ENCODE measurements at places on chromosomes 7 and 10.

GRCh38 chr7:65251851-65252620 is 121.6 kb upstream of the ZNF92 start:
- DNase-seq: peak; percentile 90

DNA sequence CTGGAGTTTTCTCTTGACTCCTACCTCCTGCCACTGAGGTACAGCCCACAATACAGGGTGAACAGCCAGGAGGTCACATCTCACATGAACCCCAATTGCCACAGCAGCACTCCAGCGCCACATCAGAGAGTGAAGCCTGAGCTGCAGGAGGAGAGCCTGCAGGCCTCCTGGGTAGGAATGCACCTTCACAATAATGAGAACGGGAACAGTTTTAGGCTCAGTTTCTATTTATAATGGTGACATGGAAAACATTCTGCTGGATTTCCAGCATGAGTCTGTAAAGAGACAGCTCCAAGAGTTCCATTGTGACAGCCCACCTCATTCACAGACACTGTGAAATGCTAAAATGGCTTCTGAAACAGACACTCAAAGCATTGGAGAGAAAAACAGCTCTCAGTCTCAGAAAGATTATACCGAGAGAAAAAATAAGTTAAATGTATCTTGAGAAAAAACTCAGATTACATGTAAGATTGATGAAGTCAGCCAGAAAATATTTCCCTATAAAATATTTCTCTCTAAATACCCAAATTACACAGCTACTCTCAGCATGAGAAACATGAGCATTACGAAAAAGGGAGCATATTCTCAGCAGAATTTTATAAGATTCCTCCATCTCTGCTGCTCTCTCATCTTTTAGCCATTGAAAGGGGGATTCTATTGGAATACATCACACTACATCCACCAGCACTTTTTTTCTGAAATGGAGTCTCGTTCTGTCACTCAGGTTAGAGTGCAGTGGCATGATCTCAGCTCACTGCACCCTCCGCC is 11.3 kb downstream of the ZNF680 start:
- no peak for DNase-seq

DNA sequence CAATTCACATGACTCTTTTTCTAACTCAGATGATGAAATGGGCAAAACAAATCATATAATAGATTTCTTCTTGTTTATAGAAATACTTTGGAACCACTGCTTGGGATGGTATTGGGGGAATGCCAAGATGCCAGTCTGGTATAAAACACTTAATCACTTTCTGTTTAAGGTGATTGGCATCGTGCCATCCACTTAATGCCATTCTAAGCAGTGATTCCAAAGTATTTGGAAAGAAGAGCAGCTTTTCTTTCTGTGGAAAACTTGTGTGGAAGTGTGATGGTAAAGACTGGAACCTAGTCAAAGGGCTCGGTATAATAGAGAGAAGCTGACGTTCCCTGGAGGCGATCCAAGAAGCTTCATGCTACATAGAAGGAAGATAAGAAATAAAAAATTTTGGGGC is 120.6 kb downstream of the TMEM26 start:
- DNase-seq: no peak

GRCh38 chr7:139396323-139396951 is 36.7 kb downstream of the LUC7L2 start:
- no peak for DNase-seq

DNA sequence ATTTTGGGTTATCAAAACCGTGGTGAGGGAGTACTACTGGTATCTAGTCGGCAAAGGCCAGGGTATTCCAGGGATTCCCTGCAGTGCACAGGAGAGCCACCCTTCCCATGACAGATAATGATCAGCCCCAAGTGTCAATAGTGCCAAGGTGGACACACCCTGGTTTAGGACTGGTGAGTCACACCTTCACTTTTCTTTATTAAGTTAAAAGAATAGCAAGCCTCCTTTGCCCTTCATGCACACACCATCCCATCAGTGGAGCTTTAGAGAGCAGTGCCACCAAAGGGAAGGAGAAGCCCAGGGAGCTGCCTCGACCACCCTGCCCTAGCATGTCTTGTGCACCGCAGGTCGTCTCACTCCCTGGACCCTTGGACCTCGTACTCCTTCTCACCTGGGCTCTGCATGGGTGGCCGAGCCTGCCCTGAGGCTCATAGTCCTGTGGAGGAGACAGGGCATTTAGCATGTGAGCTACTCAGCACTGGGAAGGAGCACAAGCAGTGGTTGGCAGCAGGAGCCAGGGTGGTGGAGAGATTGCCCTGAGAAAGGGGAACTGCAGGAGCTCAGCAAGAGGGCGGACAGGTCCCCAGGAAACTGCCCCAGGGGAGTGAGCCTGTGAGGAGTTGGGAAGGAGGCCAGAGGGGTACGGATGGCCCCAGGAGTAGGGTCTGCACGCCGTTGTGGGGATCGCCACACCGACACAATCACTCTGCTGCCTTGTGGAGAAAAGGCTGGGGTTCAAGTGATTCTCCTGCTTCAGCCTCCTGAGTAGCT is 17.4 kb downstream of the UBE2D4 start:
- DNase-seq: no peak

GRCh38 chr7:12984117-12984516 is 296.7 kb downstream of the ARL4A start:
- DNase-seq: no peak

GRCh38 chr10:110870823-110871297 is 868 bp upstream of the PDCD4 start:
- no peak for DNase-seq

GRCh38 chr10:84087202-84087601 is 52.1 kb upstream of the GHITM start:
- DNase-seq: no peak

GRCh38 chr7:40643664-40644063 is 508.9 kb downstream of the SUGCT start:
- no peak for DNase-seq

DNA sequence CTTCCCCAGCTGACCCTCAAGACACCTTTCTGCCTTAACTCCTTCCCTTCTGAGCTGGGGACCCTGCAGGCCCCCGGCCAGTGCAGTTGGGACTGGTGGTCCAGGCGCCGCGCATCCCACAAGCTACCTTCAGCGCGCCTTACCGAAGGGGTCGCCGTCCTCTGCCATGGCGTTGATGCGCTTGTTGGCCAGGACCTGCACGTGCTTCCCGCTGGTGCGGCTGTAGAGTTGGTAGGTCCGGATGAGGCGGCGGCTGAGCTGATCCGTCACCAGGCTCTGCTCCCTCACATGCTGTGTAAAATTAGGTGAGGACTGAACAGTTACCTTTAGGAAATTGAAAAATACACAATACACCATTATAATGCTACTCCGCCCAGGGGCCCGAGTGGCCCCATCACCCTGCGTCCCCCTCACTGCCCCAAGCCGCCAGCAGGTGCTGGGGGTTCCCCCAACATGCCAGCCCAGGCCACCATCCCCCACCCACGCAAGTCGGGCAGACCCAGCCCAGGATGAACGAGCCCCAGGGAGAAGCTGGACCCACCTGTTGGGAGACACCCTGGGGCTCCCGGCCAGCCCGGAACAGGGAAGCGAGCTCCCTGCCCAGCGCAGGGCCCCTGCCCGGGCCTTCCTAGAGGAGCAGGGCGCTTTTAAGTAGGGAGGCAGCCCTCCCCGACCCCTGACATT is 1.2 kb downstream of the FGF8 start:
- no peak for DNase-seq

DNA sequence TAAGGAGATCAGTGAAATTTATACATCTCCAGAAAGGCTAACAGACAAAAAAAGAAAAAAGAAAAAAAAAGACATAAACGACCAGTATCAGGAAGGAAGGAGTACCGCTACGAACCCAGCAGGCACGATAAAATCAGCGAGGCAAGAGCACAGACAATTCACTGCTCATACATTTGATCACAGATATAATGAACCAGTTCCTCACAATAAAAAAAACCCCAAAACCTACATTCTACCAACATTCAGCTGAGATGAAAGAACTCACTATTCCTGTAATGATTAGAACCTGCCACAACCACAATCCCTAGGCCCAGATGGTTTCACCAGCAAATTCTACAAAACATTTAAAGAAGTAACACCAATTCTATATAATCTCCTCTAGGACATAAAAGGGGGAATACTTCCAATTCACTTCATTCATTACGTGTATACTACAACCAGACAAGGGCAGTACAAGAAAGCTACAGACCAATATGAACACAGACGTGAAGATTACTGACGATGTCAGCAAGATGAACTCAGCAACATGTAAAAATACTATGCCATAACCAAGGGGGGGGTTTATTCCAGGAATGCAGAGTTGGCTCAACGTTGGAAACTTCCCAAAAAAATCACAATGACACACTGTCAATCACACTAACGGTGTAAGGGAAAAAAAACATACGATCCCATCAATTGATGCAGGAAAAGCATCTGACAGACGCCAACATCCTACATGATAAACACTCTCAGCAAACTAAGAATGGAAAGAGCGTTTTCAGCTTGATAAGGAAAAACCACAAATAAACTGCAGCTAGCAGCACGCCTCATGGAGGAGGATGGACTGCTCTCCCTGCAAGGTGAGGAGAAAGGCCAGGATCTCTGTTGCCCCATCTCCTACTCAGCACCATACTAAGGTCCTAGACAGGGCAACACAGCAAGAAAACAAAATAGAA is 256.2 kb downstream of the ELFN1 start:
- DNase-seq: no peak

DNA sequence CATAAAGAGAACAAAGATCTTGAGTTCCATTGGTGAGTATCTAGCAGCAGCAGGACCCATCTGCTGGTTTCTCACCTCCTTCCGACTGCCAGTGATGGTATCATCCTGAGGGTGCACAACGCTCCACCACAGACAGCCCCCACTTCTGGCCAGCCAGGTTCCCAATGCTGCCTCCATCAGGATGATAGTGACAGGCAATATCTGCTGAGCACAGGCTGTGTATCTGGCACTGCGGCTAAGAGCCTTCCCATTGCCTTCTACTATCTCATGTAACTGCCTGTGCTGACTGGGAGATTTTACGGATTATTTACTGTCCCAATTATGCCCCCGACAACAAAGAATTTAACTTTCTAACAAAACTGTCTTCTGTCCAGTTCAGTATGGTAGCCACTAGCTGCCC is 352.4 kb upstream of the AOAH start:
- no peak for DNase-seq

DNA sequence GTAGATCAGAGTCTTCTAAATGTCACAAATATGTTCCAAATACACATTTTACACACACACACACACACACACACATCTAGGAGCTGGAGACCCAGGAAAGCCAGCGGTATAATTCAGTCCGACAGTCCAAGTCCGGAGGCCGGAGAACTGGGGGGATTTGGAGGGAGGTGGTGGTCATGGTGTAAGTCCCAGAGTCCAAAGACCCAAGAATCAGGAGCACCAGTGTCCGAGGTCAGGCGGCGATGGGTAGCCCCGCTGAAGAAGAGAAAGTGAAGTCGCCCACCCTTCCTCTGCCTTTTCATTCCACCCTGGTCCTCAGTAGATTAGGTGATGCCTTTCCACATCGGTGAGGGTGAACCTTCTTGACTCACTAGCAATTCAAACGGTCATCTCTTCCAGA is 154.8 kb downstream of the CAMK1D start:
- DNase-seq: no peak

GRCh38 chr7:33109758-33110238 is 594 bp upstream of the RP9 start:
- no peak for DNase-seq

DNA sequence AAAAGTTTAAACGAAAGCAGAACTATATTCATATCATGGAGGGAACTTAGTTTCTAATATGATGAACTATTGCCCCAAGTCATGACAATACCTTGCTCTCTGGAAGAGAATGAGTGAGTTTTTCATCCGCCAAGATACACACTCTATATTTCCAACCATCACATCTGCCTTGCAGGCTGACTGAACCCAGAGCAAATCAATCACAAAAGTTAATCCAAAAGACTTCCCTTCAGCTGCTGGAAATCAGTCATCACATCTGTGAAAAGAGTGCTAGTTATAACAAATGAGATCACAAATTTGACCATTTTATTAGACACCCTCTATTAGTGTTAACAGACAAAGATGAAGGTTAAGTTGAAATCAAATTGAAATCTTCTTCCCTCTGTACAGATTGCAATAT is 261.7 kb upstream of the PRKCQ start:
- DNase-seq: no peak

- DNase-seq: no peak
These were observed 1086.6 kb upstream of the SORCS1 start for GRCh38 chr10:108250936-108251620.

- DNase-seq: no peak
These were observed 230.8 kb downstream of the ELFN1 start for GRCh38 chr7:1900847-1901246.

DNA sequence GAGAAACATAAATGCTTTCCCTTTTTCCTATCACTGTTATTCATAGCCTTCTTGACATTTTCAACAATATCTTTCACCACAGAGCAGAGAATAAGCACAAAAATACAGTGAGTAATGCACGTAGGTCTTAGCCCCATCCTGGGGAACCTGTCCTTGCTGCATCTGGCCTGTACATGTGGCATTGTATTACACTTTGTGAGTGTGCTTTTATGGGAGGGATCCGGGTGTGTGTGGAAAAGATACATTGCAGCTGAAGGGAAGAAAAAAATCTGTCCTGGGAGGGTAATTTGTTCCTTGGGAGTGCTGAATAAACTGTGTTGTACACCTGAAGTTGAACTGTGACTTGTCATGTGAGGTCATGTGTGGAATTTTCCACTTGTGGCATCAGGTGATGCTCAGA is 422.7 kb upstream of the LRGUK start:
- DNase-seq: no peak

Data from NCI-H1092 (cell line).